Stimulated activated CD4-positive, alpha-beta T cell treated with anti-CD3 and anti-CD28 coated beads, Interleukin-4, amount 100 ng/mL, for 24 hours (primary cell): ENCODE measurements at places on chromosomes 13 and 19.

DNA sequence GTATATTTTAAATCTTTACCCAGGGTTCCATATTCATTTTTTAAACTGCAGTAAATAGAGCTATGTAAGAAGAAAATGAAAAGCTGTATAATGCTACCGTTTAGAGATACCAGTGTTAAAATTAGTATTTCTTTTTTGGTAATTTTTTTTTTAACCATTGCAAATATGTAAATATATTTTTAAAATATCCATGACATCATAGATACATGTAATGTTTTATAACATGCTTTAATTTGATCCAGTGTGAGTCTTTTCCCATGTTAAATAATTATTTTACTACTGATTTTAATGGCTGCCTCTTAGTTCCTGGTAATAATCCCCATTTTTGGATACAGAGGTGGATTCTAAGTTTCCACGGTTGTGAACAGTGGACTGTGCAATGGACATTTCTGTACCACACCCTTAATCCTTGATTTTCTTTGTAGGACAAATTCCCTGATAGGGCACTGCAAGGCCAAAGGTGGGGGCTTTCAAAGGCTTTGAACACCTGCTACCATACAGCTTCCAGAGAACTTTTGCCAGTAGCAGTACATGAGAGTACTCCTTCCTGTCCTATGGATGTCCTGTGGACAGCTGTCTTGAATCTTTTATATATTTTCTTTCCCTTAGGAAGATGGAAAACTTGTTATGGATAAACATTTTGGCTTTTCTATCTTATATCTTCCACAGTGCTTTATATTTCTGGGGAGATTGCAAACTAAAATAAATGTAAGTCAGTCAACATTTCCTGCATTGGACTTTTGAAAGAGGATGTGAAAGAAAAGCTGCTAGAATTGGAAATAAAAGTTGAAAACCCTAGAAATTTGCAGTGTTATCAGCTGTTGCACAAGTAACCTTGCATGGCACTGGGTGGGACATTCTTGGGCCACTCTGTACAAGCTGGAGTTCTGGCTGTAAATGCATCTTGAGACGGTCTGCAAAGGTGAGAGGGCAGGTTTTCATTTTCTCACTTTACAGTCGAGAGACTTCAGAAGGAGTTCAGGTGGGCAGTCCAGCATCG, 46.8 kb downstream of the ARHGEF7 start:
- no peak for DNase-seq

DNA sequence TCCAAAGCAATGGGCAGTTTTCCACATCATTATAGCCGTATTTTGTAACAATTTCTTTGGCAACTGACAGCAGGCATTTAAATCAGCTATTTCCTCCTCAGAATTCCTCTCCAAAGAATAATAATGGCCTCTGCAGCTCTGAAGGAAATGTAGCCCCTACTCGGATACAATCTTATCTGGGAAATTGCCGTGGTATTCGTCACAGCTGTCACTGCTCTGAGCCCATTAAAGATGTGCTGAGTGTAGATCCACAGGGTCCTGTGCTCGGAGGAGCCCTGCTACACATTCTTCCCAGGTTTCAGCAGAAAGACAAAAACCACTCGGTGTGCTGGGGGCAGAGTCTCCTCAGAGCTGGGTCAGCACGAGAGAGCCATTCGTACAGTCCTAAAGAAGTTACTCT, 33.1 kb downstream of the MZT1 start:
- DNase-seq, result no peak

GRCh38 chr13:111265006-111265700, 55.3 kb upstream of the TEX29 start:
- DNase-seq, result no peak

DNA sequence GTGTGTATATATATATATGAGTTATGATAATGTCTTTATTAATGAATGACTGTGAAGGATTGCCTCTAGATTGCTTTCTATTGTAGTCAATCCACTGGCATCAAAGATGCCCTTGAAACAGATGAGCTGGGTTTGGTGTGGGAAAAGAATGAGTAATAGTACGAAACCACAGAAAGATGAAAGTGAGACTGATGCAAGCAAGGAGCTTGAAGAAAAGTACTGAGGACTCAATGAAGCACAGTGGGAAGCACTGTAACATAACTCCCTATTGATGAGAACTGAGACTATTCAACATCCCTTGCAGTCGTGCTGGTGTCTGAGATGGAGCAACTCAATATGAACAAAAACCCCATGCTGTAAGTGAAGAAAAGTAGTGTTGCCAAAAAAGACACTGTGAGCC, 1794.2 kb downstream of the SLITRK5 start:
- DNase-seq, result no peak

DNA sequence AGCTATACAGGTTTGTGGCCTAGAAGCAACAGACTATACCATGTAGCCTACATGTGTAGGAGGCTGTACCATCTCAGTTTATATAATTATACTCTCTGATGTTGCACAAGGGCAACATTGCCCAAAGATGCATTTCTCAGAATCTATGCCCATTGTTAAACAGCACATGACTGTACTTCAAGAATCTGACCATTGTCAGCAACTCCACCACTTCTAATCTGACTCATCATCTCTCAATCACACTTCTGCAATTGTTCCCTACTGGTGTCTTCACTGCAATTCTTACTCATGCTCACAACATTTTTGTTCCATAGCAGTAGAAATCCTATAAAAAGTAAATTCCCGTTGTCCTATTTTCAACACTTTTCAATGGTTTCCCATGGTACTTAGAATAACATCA, 63.9 kb upstream of the ATXN8OS start:
- DNase-seq, result no peak

- no peak for DNase-seq
Observed at GRCh38 chr13:84542348-84542747, 660.1 kb upstream of the SLITRK1 start.

DNA sequence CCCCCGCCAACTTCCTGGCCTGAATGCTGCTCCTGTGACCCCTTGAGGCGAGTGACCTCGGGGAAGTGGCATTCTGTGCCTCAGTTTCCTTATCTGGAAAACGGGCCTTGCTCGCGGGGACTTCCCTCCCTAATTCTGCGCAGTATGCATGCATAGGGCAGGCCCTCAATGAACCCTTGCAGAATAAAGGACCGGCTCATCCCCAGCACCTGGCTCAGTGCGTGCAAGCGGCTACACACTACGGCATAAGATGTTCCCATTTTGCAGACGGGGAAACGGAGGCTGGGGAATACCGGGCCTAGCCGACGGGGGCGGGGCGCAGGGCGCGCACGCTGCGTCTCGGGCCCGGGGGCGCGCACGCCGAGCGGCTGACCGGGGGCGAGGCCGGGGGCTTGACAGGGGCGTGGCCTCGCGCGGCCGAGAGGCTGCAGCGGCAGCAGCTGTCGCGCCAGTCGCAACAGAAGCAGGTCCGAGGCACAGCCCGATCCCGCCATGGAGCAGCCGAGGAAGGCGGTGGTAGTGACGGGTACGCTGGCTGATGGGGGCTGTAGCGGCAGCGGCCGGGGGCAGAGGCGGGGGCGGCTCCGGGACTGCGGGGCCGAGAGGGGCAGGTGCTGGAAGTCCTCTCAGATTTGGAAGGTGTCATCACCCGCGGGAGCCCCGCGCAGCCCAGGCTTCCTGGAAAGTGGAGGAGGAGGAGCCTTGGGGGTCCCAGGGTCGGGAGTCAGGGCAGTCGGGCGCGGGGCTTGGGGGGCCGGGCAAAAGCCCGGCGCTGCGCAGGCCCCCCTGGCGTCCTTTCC, at the start of gene PGPEP1:
Gene PGPEP1, plus strand, starts transcription at position 409 of the 800 bp plus-strand sequence. Its CDS starts 84 bp downstream, at position 493.
- DNase-seq, result peak; percentile 66

GRCh38 chr19:5321851-5322681, 18.5 kb downstream of the PTPRS start:
- DNase-seq, result no peak

GRCh38 chr19:3368848-3369336, 2.5 kb downstream of the NFIC start:
- no peak for DNase-seq

GRCh38 chr13:20772401-20773131, 1.2 kb downstream of the EEF1AKMT1 start:
- no peak for DNase-seq

DNA sequence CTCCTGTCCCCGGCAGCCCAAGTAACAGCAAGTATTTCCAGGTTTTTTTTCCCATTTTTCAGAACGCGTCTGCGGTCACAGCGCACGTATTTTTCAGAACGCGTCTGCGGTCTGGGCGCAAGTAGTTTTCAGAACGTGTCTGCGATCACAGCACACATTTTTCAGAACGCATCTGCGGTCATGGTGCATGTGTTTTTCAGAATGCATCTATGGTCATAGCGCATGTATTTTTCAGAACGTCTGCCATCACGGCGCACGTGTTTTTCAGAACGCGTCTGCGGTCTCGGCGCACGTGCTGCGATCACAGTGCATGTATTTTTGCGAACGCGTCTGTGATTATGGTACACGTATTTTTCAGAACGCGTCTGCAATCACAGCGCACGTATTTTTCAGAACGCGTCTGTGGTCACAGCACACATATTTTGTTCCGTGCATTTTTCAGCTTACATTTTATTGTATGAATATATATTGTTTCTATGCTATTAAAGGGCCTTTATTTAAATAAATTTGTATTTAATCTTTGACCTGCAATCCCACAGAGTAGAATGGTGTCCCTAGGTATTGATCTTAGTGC, 19.7 kb downstream of the ATP4B start:
- DNase-seq, result no peak

DNA sequence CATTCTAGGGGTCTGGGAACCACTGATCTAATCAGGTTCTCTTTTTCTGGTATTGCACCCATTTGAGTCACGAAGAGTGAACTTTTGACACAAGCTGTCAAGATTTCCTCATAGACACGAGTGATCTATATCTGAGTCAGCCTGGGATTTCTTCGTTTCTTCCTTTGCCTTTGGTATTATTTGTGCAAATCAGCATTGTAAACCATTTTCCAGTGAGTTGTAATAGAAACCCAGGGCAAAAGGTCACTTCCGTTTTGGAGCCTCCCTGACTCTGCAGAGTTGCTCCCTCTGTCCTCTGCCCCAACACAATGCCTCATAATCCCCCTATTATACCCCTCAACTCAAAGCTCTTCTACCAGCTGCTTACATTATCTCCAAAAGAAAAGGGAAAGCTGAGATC, 615.1 kb downstream of the EFNB2 start:
- DNase-seq, result no peak

DNA sequence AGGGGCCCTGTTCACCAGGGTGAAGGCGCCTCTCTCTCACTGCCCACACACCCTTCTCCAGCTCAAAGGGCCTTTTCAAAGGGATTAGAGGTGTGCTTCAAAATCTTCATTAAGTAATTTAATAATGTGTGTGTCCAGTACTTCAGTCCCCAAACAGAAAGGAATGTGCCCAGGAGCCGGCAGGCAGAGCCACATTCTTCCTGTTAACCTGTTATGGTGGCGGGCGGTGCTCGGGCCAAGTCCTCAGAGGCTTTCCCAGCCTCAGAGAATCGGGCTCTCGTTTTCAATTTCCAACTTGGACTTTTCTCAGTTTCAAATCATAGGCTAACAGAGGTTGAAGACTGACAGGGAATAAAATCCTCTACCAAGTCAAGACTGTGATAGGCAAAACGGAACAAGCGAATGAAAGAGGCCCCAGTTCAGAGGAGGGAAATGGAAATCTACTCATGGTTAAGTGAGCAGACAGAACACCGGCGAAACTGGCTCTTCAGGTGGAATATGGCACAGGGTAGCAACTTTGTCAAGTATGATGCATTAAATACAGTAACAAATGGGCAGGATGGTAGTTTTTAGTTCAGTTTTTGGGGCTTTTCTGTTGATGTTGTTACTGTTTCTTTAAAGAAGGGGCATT, 68.6 kb downstream of the FOXO1 start:
- DNase-seq, result no peak
